ENCODE measurements at places on chromosomes 2 and 18.

DNA sequence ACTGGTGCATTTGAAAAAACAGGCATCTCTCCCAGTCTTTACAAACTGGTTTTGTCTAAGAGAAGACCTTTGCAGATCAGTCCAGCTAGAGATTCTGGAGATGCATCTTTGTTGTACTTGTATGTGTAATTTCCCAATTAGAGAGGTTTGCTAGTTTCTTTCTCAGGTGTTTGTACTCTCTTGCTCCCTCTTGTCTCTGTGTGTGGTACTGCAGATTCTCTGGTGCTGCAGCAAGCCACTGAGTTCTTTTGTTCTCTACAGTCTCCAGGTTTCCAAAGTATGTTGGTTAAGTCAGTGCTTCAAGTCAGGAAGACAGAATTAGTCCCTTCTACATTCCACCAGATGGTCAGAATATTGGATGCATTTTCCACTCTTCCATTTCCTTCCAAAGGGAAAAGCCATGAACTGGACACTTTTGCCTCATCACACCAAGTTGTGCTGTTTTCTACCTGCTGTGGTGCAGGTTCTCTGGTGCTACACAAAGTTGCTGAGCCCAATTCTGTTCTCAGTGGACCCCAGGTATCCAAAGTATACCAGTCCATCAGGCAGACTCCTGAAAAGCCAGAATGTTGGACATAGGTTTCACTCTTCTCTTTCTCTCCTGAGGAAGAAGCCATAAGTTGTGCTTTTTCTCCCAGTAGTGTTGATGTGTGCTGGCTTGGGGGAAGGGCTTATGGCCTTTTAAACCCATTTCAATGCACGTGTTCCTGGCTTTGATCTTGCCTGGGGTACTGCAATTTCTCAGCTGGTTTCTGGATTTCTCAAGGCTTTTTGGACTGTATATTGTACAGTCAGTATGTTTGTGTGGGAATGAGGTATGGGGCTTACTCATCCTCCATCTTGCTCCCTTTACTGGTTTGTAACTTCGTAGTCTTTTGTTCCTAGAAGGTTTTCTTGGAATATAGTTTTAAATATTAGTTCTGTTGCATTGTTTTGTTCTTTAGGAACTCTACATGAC is 29.8 kb downstream of the EPC2 start:
- peak; percentile 29 for DNase-seq

DNA sequence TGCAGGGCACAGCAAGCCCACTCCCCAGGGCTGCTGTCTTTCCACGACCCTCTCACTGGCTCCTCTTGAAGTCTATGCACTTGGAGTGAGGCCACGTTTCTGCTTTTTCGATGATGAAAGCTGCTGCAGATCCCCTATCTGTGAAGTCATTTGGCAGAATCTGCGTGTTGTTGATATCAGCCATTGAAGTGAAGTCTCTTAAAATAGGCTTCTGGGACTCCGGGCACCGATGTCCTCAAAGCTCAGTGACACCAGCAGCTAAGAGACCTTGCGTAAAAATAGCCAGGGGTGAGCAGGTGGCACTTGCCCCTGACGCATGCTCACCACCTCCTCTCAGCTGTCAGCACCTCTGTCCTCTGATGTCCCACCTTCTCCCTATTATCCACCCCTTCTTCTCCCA is 89.4 kb upstream of the FHL2 start:
- no peak for DNase-seq

- DNase-seq: no peak
Measured at GRCh38 chr2:16798472-16798871, 132.8 kb upstream of the CYRIA start.

- no peak for DNase-seq
Measured at GRCh38 chr2:236573066-236573929, 3.7 kb downstream of the ACKR3 start.

DNA sequence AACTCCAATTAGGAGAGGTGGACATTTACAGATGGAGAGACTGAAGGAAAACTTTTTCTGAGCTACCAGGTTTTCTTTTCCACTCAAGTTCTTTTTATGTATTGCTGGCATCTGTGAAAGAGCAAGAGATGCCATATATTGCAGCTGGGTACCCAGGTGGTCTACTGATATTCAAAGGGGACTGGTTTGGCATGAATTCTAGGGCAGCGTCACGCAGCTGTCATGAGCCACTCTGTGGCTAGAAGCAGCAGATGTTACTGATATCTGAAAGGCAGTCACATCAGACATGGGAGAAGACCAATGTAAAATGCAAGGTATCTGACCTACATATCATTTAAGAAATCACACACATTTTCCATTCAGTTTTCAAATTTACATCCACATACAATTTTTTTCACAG is 408.8 kb downstream of the GALNT13 start:
- no peak for DNase-seq

Data from suppressor macrophage treated with lipopolysaccharide for 1 hour (primary cell).